ENCODE measurements at places on chromosomes 6 and 20. TPM values are rescaled to one million over a fixed set of nuclear protein-coding genes. Genes with fewer than 3 reads are reported as not detected.

Gene SCRT2
- not detected for polyA plus RNA-seq

Gene OR12D3
- not detected for polyA plus RNA-seq

Gene MUCL3
- polyA plus RNA-seq: not detected

Gene RNASET2
- 26.8 TPM for polyA plus RNA-seq

DNA sequence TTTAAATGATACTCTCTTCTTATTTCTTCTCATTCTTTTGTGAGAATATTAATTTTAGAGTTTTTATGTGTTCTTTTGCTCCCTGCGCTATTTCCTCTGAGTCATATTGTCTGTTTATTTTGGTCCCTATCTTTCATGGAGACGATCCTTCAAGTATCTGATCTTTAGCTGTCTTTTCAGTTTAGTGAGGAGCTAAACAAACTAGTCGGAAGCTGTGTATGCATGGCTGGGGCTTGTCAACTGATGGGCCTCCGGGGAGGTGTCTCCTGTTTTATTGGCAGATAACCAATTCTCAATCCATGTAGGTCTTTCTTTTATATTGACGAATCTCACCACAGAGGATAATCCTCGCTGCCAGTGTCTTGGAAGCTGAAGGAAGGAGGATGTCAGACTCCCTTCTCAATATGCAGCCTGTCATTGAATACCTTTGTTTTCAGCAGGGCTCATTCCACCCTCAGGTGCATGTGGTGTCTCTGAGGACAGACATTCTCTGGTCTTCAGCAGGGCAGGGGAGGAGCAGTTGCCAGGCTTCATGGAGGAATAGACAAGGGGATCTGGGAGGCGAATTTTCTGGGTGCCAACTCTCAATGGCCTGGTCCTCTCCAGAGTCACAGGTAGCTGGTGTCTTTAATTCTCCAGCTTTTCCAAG lies 64.9 kb downstream of the RNF182 start:
- no peak for DNase-seq

DNA sequence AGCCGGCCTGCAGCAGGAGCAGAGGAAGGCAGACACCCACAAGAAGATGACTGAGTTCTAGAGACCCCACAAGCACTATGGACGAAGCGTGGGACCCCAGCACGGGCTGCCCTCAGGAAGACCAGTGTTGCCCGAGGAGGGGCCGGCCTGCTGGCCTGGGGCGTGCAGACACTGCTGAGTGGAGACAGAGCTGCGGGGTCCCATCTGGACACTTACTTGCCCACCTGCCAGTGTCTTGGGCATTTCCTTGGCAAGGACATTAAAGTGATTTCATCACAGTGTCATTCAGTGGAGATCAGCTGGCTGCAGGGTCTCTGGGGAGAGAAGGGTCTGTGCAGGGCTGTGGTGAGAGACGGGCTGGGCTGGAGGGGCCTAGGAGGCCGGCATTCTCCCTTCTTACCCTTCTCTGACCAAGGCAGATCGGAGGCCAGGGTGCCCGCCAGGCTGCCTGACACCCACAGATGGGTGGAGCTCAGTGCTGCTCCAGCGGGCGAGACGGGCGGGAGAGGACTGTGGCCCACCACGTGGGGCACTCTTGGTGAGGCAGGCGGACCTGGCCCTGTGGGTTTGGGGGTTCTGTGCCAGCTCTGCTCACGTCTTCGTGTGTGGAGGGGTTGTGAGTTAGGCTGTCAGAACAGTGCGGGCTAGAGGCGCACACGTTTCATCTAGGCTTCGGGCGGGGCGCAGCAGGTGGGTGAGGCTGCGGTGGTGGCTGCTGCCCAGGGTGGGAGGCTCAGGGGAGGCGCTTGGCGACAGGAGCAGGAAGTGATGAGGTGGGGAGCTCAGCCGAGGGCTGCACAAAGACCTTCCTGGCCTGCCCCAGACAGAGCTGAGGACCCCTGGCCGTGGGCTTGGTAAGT lies at the start of gene LIME1:
LIME1 (plus strand) TSS at position 806 of the 860 bp plus-strand sequence. CDS start 886 bp downstream, outside the sequence.
- no peak for DNase-seq

- DNase-seq: no peak
Observed at GRCh38 chr6:141472162-141472928, 660.4 kb upstream of the GJE1 start.

GRCh38 chr6:144232832-144233230 lies 52.3 kb upstream of the UTRN start:
- DNase-seq: no peak

Data from GM23248 (cell line).